ENCODE measurements at places on chromosomes 11 and 22. TPM values are rescaled to one million over a fixed set of nuclear protein-coding genes. Genes with fewer than 3 reads are reported as not detected.

Gene LINC01488
- polyA plus RNA-seq = 0.07 TPM

Gene MAPK8IP1
- 27.8 TPM for polyA plus RNA-seq

GRCh38 chr22:44995105-44995514 lies 14.7 kb downstream of the PHF21B start:
- no peak for DNase-seq

Gene CRYBB3
- polyA plus RNA-seq = 0.46 TPM

GRCh38 chr11:62574363-62575071 lies 826 bp upstream of the EEF1G start:
- no peak for DNase-seq

Gene MS4A4A
- 10.3 TPM for polyA plus RNA-seq

DNA sequence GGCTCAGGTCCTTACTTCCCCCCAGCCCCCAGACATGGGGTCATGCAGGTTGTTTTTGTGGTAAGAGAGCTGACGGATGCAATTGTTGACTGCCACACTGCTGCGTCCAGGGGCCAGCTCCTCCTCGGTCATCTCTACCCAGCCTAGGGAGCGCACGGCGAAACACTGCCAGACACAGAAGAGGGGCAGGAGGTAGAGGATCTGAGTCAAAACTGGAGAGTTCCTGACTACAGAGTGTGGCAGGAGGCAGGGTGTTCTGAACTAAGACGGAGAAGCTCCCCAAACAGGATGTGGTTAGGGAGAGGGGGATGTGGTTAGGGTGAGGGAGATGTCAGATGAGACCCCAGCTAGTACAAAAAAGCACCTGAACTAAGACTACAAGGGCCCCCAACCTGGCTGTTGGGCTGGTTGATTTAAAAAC lies 12.3 kb downstream of the SMPD1 start:
- no peak for DNase-seq

DNA sequence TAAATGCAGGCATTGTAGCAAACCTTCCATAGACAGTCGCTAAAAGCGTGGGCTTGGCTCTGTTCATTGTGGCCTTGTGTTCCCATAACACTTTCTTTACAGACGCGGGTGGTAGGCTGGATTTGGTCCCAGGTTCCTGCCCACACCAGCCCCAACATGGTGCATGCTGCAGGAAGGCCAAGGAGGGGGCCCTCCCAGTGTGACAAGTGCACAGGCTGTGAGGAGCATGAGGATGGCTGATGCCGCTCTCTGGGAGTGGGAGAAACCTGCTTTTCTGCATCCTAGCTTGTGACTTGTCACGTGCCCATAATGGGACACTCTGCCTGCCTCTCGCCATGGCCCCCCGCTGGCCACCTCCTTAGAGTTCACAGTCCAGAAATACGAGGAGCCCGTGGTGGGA lies 161.8 kb upstream of the B3GAT1 start:
- no peak for DNase-seq

DNA sequence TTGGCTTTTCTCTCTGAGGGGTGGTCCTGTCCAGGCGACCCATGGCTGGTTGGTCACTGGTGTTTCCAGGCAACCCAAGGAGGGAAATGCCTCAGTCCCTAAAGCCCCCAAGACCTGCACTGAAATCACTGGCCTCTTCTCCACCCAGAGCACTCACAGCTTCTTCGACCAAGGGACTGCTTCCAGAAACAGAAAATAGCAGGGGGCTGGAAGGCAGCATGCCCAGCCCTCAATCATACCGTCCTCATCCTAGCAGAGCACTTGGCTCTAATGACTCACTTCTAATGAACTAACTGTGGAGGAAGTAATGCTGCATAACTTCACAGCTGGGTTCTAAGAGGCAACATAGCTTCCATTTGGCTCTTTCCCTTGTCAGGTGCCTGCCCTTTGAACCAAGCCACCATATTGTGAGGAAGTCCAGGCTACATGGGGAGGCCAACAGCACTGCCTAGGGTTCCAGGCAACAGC lies 27.6 kb downstream of the DKK3 start:
- no peak for DNase-seq

GRCh38 chr22:18000441-18001039 lies 23.8 kb downstream of the MICAL3 start:
- peak; percentile 31 for DNase-seq

DNA sequence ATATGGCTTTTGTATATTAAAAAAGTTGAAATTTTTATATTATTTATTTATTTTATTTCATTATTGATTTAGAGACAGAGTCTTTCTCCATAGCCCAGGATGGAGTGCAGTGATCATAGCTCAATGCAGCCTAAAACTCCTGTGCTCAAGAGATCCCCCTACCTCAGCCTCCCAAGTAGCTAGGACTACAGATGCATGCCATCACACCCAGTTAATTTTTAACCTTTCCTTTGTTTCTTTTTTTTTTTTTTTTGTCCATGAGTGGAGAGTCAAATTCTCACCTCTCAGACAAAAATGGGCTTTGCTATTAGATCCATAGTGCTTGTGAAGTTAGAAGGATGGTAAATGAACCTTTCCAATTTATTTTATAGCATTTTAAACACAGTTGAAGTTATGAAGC lies 182.5 kb downstream of the SOX6 start:
- DNase-seq = no peak

- no peak for DNase-seq
These were observed 33.4 kb upstream of the MICAL2 start for GRCh38 chr11:12076840-12077534.

DNA sequence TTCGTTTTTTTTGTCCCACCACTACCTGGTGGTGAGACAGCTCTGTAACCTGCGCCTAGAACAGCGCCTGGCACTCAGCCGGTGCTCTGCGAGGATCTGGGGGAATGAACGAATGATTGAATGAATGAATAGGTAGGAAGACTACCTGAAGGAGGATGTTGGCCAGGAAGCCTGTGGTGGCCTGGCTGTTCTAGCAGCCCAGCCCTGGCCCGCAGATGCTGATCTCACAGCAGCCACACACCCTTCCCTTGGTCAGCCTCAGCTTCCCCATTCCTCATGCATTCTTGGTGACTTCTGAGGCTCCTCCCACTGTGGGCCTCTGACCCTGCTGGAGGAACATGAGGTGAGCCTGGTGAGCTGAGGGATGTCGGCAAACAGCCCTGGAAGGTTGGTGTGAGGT lies 3.7 kb downstream of the TRPM5 start:
- no peak for DNase-seq

GRCh38 chr11:88494848-88495247 lies 157.3 kb upstream of the CTSC start:
- no peak for DNase-seq

Gene LARGE2
- polyA plus RNA-seq = 7.3 TPM

DNA sequence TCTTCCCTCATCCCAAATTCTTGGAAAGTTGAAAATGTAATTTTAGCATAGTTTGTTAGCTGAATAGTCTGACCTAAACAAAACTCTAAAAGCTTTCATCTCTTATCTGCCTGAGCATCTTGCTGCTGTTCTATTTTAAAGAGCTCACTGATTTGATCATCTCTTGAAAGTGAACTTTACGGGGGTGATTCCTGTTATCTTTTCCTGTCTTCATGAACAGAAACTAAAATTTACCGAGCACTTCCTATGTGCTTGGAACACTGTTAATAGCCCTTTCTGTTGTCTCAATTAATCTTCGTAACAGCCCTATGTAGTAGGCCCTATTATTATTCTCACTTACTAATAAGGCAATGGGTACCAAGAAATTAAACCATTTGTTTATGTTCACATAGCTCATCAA lies 12.3 kb downstream of the AMOTL1 start:
- no peak for DNase-seq

DNA sequence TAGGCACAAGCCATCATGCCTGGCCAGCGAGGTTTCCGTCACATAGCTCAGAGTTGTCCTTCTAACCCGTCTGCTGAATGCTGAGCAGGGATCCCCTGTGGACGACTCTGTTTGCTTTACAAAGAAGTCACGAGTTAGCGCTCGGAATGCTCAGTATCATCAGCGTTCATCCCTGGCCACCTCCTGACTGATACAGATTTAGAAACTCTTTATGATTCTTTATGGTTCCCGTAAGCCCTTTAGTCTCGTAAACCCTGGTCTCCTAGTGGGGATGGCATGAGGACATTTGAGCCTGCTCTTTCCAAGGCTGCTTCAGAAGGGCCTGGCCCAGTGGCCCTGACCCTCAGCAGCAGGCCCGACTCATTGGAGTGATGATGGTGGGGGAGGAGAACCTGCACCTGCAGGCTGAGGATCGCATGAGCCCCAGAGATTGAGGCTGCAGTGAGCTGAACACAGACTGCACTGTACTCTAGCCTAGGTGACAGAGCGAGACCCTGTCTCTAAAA lies 9.6 kb downstream of the PEX26 start:
- DNase-seq = no peak

GRCh38 chr11:17707830-17708229 lies 11.5 kb upstream of the MYOD1 start:
- peak; percentile 20 for DNase-seq

Gene UCP3
- 1.5 TPM for polyA plus RNA-seq

DNA sequence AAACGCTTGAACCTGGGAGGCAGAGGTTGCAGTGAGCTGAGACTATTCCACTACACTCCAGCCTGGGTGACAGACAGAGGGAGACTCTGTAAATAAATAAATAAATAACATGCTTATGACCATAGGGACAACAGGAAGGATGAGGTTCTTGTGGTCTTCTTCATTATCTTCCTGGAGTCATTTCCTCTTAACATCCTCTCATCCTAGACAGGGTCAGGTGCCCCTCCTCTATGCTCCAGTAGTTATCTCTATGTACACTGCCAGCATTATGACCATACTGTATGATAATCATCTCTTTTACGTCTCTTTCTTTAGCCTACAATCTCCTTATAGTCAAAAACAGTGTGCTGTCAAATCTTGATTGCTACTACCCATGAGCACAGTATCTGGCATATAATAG lies 17.7 kb downstream of the RAB30 start:
- no peak for DNase-seq

Gene MTMR2
- polyA plus RNA-seq = 29.0 TPM

DNA sequence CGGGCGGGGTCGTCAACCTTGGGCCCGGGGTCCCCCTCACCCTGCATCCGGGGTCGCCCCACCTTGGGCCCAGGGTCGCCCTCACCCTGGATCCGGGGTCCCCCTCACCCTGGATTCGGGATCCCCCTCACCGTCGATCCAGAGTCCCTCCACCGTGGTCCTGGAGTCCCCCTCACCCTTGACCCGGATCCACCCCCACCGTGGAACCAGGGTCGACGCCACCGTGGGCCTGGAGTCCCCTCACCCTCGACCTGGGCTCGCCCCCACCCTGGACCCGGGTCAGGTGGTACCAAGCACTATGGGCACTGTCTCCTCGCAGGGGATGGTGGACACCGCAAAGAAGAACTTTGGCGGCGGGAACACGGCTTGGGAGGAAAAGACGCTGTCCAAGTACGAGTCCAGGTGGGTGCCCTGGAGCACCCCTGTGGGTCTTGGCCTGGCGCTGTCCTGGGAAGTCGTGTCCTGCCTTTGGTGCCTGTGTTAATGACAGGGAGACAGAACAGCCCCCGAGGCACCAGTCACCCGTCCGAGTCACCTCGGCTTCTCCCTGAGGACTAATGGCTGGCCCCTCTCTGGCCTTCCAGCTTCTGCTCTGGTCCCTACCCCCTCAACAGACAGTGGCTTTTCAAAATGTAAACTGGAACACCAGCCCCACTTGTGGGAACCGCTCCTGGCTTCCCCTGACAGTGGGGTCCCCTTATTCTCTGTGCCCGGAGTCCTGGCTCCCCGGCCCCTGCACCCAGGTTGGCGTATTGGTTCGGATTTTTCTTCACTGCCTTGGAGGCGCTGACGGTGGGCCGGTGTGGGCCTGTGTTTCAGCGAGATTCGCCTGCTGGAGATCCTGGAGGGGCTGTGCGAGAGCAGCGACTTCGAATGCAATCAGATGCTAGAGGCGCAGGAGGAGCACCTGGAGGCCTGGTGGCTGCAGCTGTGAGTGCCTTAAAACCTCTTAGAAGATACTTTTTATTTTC lies 762 bp downstream of the CRELD2 start:
- DNase-seq = no peak

GRCh38 chr11:8039530-8040260 lies 41.3 kb upstream of the TUB start:
- no peak for DNase-seq

Gene F2
- polyA plus RNA-seq = not detected

GRCh38 chr11:69495441-69496201 lies 14.2 kb downstream of the LINC01488 start:
- DNase-seq = no peak

DNA sequence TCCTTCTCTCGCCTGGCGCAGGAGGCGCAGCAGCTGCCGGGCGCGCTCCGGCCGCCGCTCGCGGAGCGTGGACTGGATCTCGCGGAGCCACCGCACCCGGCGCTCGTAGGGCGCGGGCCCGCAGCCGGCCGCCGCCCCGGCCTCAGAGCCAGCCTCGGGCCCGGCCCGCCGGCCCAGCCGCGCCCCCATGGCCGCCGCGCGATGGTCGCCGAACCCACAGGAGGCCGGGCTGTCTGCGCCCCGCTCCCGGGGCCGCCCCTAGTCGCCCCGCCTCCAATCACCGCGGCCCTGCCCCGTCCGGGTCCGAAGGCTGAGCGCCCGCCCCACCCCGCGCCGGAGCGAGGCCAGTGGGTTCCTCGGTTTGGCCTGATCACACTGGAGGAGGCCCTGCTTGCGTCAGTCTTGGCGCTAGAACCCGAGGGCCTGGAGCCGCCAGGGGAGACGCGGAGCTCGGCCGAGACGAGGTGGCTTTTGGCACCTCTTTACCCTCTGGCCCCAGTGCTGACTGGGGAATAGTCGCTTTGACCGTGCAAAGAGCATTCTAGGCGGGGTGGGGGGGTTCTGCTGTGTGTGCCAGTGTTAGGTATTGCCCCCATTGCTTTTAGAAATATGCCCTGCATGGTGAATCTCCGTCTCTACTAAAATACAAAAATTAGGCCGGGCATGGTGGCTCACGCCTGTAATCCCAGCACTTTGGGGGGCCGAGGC lies at the start of gene LRRC75B:
TSS of gene LRRC75B (minus strand) at position 223 of the 708 bp plus-strand sequence. CDS start at position 189, 34 bp downstream.
- DNase-seq = peak; percentile 79

- no peak for DNase-seq
These were observed 116.0 kb downstream of the CSTPP1 start for GRCh38 chr11:47052576-47052975.

GRCh38 chr11:113818426-113818825 lies 38.8 kb downstream of the CLDN25 start:
- no peak for DNase-seq

- DNase-seq = no peak
These were observed 1.4 kb downstream of the ANO5 start for GRCh38 chr11:22194306-22194705.
